Caki2 (cell line): ENCODE measurements at places on chromosomes 6 and 20.

DNA sequence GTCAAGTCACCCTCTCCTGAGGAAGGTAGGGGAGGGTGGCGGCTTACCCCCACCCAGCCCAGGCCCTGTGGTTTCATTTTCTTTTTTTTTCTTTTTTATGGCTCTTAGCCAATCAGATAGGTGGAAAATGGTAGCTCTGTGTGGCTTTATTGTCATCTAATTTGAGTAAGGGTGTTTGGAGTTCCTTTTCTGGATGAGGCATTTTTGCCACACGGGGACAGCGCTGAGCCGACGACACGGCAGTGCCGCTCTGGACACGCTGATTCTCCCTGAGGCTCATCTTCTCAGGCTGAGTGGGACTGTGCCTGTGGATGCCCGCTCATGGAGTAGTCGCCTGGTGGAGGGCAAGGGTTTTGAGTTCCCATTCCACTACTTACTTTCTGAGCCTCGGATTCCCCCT is 37.6 kb upstream of the ANGPT4 start:
- DNase-seq = peak; percentile 6

DNA sequence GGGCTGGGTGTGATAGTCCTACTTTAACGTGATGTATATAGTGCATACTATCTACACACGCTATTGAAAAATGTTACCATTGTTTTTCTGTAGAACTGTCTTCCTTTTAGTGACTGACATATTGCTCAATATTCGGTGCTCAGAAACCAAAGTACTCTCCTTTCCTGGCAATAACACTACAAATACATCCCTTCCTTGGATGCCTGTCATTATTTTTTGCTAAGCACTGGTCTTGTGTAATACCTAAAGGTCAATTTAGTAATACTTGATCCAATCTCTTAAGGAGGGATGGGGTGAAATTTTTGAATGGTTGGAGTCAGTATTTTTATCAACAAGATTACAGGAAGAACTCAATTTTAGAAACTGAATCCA is 23.9 kb downstream of the CNR1 start:
- no peak for DNase-seq

- no peak for DNase-seq
Measured at GRCh38 chr6:32662836-32663235, 3.6 kb downstream of the HLA-DQB1 start.

DNA sequence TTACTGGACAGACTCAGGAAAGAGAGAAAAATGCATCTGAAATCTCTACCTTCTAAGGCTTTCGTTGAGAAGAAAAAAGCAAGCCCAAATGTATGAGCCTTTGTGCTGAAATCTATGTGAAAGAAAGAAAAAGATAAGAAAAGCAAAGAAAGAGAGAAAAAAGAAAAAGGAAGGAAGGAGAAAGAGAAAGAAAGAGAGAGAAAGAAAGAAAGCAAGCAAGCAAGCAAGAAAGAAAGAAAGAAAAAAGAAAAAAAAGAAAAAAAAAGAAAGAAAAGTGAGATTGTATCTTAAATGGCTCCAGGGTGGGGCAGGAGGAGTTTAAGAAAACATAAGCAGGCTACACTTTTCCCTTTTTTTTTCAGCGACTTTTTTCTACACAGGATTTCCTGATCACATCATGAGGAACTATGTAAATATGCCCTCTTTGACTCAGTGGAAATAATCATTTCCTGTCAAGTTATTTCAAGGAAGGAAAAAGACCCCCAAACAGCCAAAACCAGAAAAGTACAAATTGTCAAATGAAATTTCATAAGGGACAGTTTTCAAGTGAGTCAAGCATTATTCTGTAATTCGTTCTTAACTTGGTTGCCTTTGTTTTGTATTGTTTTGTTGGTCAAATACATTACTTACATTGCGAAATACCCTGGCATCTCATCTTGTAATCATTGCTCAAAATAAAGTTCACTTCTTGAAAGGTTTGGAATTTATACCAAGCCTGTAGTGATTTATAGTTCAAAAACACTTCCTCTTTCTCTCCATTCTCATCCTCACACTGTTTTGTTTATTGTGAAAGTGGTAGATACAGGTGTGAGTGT is 79.5 kb upstream of the RNF217 start:
- peak; percentile 76 for DNase-seq
